ENCODE measurements at places on chromosomes 1 and 21.

- no peak for DNase-seq
These were observed 27.2 kb downstream of the TCP10L start for GRCh38 chr21:32558106-32558505.

- no peak for DNase-seq
These were observed 3.3 kb downstream of the SSBP3 start for GRCh38 chr1:54402896-54403295.

DNA sequence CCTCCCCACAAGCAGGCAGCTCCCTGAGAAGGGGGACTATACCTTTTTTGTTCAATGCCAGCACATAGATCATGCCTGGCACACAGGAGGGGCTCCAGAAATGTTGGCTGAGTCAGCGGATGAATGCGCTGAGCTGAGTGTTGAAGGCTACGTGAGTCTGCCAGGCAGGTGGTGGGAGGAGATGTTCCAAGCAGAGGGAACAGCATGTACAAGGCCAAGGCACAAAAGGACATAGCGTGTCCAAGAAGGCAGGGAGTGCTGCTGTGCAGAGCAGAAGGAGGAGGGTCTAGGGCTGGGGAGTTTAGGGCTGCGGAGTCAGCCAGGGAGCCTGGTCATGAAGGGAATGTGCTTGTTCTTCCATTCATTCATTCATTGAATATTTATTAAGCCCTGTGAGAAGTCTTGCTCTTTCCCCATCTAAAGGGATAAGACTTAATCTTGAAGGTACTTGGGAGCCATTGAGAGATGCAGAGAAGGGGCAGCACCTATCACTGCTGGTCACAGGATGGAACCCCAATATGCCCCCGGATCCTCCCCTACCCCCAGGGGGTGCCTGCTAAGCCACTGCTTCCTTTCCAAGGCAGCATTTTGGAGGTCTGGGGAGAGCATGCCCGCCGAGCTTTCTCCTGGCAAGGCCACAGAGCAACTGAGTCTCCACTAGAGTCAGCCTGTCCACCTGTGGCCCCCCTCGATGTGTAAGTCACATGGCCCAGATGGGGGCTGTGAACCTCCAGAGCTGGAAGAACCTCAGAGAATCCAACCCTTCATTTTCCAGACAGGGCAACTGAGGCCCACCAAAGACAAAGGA is 31.2 kb upstream of the LAPTM5 start:
- DNase-seq, result no peak

- DNase-seq, result peak; percentile 22
These were observed 32.6 kb upstream of the SPOCD1 start for GRCh38 chr1:31848381-31848897.

DNA sequence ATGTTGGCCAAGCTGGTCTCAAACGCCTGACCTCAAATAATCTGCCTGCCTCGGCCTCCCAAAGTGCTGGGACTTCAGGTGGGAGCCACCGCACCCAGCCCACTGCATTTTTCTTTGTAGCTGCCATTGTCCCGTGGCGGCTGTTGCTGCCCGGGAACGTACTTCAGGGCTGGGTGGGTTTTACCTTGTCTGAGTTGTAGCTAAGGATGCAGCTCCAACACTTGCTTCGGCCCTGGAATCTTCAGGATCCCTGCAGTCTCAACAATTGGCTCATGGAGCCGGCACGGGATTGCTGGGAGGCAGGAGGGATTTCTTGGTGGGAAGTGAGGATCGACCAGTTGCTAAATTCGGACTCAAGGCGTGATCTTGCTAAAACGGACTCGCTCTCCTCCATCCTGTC is 10.7 kb downstream of the TNFRSF8 start:
- DNase-seq, result no peak

DNA sequence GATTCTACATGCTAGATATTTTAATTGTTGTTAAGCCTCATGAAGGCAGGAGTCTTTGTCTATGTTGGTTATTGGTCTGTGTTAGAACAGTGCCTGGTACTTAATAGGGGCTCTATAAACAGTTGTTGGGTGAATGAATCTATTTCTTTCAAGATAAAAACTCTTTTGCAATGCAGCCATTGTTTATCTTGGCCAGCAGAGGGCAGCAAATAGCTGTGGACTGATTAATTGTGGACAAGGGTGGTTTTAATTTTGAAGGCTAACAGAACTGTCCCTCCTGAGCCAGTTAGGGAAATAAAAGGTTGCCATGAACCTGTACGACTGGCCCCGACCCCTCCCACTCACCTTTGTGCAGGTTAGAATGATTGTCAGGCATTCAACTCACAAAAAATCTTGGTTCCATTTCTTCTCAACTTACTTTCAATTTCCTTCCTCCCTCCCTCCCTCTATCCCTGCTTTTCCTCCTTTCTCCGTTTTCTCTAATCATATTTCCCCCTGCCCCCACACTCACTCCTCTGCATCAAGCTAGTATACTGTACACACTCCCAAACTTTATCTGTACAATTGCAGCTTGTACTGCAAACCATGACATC is 66.3 kb upstream of the DIRAS3 start:
- no peak for DNase-seq

GRCh38 chr1:1014799-1015681 is 1.7 kb downstream of the ISG15 start:
- no peak for DNase-seq

GRCh38 chr1:236098267-236098666 is 33.4 kb upstream of the NID1 start:
- DNase-seq, result no peak

DNA sequence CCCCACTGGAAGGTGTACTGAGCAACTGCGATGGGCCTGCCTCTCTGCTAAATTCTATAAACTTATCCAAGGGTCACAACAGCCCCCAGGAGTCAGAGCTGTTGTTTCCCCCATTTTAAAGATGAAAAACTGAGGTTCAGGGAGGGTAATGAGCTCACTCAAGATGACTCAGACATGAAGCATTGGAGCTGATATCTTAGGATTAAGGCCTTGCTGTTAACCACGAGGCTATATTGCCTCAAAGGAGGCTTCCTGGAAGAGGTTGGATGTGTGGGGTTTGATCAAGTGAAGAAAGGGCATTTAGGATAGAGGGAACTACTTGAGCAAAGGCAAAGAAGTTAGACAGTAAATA is 6.7 kb downstream of the LDLRAP1 start:
- no peak for DNase-seq

- no peak for DNase-seq
These were observed 35.5 kb upstream of the PTPRF start for GRCh38 chr1:43495204-43495603.

GRCh38 chr1:36735939-36736730 is 253.4 kb upstream of the CSF3R start:
- no peak for DNase-seq

DNA sequence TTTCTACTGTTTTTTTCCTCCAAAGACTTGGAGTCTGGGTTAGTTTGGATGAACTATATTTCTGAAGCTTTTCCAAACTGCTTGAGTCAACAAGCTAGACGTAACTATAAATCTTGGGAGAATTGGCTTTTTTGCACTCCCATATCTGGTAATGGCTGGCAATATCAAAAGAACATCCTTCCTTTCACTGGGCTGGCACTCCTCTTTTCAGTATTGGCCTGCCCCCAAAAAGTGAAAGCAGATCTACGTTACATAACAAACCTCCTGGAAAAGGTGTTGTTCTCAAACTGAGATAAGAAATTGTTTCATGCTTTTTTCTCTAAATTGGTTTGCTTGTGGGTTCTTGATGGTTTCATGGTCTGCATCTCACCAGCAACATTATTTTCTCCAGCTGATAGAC is 499.3 kb downstream of the NEGR1 start:
- no peak for DNase-seq

DNA sequence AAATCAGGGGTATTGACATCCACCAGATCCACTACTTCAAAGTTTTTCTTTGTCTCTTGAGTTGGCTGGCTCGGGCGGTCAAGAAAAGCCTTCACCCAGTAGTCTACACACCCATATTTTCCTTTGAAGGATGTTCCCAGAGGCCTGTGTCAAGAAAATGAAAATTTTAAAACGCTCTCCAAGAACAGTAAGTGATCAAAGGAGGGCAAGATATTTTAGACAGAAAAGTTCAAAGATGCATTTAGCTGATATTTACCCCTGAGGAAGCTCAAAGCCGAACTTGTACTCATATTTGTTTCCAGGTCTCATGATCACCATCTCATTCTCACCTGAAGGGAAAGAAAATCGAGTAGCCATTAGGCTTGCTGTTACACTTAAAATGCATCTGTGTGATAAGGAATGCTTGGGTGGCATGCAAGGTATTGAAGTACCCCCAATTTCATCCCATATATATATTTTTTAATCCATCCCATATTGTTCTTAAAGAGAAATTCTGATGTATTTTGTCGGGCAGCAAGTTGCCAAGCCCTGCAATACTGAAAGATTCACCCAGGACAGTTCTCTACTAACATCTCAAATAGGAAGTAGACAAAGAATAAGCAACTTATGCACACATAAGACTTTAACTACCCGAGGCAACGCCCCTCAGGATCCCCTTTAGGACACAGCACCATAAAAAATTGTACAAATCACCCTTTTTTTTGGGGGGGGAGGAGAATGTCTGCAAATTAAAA is 1.1 kb downstream of the TXNIP start:
- no peak for DNase-seq

GRCh38 chr1:28046716-28047115 is 41.7 kb downstream of the EYA3 start:
- no peak for DNase-seq

- no peak for DNase-seq
These were observed 272.7 kb downstream of the TRABD2B start for GRCh38 chr1:47724432-47724999.

DNA sequence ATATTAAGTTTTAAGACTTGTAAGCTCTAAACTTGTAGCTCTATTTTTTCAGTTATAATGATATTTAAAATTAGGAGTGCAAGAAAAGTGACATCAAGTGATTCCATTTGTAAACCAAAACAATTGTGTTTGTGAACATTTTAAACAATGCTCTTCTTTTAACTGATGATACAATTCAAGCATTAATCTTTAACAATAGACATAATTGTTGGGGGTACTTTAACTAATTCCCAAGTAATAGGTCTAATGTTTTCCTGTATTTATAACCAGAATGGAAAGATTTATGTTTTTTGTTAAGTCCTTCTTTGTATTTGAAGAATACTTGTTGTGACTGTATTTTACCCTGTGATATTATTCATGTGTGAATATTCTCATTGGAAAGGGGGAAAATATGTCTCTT is 6.8 kb downstream of the ATG4C start:
- DNase-seq, result no peak

GRCh38 chr1:228902781-228903433 is 167.6 kb downstream of the RHOU start:
- no peak for DNase-seq

DNA sequence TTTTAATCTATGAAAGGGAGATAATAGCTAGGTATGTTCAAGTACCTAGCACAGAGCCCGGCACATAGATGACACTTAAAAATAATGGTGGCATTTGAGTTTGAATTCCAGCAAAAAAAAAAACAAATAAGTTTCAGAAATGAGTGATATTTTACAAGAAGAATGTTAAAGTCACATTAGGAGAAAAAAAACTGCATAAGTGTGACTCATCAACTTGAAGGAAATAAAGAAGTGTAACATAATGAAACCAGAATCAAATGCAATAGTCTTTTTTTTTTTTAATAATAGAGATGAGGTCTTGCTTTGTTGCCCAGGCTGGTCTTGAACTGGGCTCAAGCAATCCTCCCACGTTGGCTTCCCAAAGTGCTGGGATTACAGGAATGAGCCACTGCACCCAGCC is 17.1 kb downstream of the DNASE2B start:
- no peak for DNase-seq

GRCh38 chr1:23244256-23244761 is 27.0 kb upstream of the HTR1D start:
- no peak for DNase-seq

DNA sequence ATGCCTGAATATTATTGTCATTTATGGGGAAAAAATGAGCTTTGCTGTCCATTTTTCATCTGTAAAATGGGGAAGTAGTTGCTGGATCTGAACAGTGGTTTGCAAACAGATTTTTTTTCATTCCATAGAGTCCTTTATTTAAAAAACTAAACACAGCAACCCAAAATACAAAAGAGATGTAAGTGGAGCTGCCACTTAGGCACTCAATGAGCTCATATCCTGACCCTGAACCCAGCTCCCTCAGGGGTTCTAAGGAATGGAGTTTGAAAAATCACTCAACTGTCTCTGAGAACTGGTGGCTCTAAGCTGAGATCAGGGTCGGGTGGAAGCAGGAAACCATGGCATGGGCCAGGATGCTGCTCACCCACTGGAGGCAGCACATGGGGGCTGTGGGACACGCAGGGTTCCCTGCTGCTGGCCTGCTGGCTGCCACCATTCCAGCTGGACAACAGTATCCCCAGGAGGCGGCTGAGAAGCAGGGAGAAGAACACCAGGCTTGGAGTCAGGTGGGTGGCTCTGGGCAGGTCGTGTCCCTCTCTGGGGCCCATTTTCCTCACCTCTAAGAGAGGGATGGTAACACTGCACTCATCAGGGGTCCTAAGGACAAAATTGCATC is 9.6 kb upstream of the ECE1 start:
- no peak for DNase-seq

- DNase-seq, result no peak
These were observed 6.0 kb downstream of the PIK3CD start for GRCh38 chr1:9657521-9658032.

DNA sequence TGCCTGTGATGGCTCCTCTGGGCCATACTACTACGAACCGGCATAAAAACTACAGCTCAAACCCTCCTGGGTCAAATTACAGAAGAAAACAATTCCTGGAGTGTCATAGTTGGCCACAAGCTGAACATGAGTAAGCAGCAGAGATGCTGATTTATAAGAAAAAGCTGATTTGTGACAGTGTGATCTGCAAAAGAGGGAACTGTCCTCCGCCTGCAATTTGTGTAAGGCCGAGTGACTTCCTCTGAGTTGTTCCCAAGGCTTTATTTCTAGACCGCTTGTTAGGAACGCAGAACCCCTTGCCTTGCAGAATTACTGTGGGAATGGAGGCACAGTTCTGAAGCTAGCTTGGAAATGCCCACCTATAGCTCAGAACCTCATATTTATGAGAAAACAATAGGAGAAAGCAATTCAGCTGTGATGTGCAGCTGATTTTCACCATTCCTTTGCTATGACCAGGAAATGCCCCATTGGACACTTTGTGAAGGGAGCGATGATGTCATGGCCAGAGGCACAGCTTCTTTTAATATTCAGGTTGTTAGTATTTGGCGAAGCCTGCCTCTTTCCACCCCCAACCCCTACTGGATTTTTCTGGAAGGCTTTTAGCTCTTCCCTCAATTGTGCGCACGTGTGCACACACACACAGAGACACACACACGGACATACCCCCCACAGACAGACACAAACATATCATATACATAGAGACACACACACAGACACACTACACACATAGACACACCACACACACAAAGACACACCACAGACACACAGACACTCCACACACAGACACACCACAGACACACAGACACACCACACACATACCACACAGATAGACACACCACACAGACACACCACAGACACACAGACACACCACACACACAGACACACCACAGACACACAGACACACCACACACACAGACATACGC is 47.6 kb downstream of the IER5 start:
- DNase-seq, result no peak

Measured in effector memory CD4-positive, alpha-beta T cell (primary cell).